ENCODE measurements at places on chromosomes 1 and 21.

GRCh38 chr21:19350286-19350685 lies 946.7 kb upstream of the TMPRSS15 start:
- no peak for DNase-seq

DNA sequence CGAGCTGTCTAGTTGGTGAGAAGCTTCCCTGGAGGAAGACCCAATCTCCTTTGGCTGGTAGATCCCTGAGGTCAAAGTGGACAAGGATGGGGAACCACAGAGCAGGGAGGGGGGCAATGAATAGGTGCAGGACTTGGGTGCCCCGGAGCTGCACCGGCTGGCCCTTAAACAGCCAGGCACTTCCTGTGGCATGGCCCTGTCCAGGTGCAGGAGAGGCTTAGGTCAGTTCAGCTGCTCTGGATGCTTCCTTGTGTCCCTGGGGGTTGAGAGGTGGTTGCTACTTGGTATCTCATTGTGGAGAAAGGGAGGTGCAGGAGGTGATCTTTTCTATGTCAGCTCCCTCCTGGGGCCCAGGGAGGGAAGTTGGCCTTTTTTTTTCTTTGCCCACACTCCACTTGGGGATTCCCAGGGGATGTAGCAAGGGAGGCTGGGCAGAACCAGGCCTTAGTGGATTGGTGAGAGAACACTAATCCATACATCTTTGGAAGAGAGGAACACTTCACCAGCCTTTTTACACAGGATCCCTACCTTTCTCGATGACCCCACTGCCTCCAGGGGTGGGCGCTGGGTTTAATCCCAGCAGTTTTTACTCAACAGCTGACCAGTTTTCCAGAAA lies 1.2 kb upstream of the ST3GAL3 start:
- DNase-seq, result no peak

- DNase-seq, result no peak
Observed at GRCh38 chr1:94798054-94798453, 22.1 kb upstream of the SLC44A3 start.

DNA sequence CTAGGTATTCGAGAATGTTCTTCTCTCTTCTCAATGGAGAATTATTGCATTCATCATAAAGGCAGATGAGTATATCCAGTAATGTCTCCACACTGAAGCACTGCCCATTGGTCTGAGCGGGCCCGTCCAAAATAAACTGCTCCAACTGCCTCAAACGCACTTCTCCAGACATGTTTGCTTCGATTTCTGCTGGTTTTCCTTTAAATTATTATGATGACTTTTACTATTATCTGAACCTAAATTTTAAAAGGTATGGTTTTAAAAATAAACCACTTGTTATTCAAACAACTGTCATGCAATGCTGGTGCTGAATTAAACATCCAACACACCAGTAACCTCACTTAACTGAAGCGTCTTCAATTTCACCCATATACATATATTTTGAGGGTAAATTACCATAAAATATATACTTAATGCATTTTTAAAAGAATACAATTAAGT lies 1.3 kb downstream of the CDC42BPA start:
- DNase-seq, result no peak

GRCh38 chr1:29634324-29634723 lies 398.0 kb downstream of the PTPRU start:
- no peak for DNase-seq

GRCh38 chr1:181855380-181855779 lies 206.1 kb downstream of the ZNF648 start:
- DNase-seq, result no peak

GRCh38 chr1:77288275-77288674 lies 6.5 kb downstream of the AK5 start:
- DNase-seq, result no peak

DNA sequence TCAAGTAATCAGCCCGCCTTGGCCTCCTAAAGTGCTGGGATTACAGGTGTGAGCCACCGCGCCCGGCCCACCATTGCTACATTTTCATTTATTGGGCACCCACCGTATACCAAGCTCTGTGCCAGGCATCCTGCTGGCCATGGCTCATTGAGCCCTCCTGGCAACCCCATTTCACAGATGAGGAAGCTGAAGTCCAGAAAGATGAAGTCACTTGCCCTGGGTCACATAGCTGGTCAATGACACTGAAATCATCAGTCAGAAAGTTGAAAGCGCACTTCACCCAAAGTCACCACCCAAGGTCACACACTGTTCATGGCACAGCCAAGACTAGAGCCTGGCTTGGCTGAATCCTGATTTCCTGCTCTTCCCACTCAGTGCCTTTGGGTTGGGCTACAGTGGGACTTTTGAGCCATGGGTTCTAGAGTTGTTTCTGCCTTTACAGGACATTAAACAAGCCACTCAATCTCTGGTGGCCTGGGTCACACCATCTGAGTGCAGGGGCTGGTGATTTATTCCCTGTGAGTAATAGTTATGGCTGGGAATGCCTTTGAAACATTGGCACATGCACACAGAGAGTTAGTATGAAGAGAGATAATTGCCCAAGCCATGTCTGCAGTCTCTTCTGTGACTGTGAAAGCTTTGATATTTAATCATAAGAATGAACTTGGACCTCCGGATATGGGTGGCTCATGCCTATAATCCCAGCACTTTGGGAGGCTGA lies 16.0 kb upstream of the ARHGEF10L start:
- DNase-seq, result no peak

GRCh38 chr1:15570861-15571260 lies 14.0 kb downstream of the AGMAT start:
- DNase-seq, result no peak

- no peak for DNase-seq
Observed at GRCh38 chr1:203180611-203181330, 5.1 kb upstream of the MYBPH start.

DNA sequence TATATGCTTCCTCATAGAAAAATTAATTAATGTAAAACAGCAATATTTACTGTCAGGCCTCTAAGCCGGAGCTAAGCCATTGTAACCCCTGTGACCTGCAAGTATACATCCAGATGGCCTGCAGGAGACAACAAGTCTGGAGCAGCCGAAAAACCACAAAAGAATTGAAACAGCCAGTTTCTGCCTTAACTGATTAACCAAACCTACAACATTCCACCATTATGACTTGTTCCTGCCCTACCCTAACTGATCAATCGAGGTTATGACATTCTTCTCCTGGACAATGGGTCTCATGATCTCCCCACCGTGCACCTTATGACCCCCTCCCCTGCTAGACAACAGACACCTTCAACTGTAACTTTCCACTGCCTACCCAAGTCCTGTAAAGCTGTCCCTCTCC lies 205.8 kb upstream of the DUSP10 start:
- no peak for DNase-seq

- no peak for DNase-seq
Observed at GRCh38 chr1:226635456-226635941, 86.9 kb downstream of the STUM start.

Data from omental fat pad (tissue), 4 donors.